G401 (cell line): ENCODE measurements at places on chromosomes 5 and 9.

- DNase-seq = no peak
These were observed 177.3 kb upstream of the FST start for GRCh38 chr5:53303105-53303504.

GRCh38 chr9:100375658-100376057, 22.9 kb upstream of the TEX10 start:
- DNase-seq = no peak

DNA sequence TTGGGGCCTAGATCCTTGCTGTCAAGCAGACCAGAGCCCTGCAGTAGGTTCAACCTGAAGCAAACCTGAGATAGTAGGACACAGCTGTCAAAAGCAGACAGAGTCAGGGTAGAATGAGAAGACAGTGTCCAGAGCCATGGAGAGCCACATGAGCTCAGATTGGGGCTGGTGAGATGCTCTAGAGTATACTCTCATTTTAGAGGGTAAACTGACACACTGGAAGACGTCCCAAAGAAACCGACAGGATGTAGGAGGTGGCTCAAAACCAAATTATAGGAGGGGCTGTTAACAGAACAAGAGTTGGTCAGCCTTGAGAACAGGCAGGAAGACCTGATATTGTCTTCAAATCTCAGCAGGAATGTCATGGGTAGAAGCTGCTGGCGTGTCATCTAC, 11.5 kb downstream of the CCDC69 start:
- no peak for DNase-seq

DNA sequence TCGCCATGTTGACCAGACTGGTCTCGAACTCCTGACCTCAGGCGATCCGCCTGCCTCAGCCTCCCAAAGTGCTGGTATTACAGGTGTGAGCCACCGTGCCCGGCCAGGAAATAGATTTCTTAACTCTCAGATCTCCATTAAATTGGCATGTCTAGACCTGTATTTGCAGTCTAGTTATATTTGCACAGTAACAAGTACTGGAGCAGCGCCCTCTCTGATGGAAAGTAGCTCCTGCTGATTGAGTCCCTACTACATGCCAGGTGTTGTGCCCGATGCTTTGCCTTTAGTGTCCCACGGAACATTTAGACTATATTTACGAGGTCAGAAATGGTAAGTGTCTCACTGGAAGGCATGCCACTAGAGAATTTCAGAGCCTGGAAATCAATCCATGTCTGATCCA, 15.8 kb upstream of the TMED9 start:
- DNase-seq = no peak

DNA sequence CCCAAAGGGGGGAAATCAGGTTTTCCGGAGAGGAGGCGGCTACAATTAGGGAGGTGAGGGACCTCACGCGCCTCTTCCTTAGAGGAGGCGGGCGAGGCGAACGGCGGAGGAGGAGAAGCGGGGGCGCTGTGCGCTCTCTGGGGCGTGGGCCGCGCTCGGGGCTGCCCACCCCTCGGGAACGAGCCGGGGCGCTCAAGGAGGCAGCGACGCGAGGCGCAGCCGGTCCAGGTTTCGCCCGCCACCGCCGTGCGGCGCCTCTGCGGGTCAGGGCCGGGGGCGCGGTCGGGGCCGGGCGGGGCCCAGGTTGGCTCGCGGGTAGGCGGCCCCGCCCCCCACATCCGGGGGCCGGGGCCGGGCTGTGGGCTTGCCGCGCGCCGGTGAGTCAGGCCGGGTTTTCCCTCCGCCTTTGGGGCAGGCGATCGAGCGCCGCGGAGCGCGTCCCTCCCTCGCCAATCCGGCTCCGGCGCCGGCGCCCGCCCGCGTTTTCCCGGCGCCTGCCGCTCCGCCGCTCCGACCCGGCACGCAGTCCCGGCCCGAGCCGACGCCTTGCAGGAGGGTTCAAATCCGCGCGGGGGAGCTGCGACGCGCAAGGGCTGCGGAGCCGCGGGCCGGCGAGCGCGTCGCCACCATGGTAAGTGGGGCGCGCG, at the start of gene N4BP3:
Gene N4BP3, plus strand, starts transcription at position 392 of the 647 bp plus-strand sequence. CDS start 6,052 bp downstream, outside the sequence.
- peak; percentile 31 for DNase-seq

DNA sequence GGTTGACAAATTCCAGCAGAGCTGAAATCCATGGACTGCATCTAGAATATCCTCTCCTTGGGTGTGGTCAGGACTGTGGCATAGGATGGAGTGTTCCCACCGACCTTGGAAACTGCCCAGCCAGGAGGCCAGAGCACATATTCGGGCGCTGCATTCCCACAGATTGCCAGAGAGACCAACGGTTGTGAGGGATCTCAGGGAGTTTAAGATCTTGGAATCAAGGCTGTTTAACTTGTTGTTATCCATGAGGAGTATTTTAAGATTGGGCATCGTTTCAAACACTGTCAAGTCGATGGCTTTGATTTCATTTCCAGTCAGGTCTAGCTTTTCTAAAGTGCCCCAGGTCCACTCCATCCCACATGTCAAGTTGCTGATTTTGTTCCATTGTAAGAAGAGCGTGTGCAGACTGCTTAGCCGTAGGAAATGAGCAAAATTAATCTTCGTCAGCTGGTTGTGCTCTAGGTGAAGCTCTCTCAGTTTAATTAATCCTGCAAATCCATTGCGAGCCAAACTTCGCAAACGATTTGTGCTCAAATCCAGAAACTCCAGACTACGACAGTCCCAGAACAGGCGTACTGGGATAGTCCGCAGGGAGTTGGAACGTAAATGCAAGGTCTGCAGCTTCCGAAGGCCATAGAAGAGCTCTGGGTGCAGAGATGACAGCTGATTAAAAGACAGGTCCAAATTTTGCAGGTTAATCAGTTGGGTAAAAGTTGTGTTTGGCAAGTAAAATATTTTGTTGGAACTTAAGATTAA, 1.5 kb downstream of the LRRTM2 start:
- peak; percentile 75 for DNase-seq

DNA sequence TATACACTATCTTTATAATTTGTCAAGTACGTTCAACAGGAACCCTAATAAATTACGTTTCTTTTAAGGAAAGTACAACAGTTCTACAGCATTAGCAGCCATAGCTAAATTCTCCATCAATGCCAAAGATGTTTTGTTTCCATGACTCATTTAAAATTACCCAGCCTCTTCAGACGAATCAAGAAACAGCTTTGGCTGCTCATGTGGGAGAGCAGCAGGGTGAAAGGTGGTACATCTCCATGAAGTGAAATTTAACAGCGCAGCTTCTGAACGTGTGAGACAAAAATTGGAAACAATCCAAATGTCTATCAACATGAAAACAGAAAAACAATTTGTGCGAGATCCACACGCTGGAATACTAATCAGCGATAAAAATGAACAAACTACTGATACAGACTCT, 327.3 kb upstream of the CDH6 start:
- DNase-seq = no peak

GRCh38 chr5:83145882-83146331, 68.6 kb downstream of the XRCC4 start:
- DNase-seq = peak; percentile 24

GRCh38 chr9:2180154-2180553, 165.0 kb downstream of the SMARCA2 start:
- peak; percentile 43 for DNase-seq
